GM23338 (cell line): ENCODE measurements at places on chromosomes 2 and 18.
A peak's percentile ranks its signal among the peaks of the same experiment; 100 is the strongest.

DNA sequence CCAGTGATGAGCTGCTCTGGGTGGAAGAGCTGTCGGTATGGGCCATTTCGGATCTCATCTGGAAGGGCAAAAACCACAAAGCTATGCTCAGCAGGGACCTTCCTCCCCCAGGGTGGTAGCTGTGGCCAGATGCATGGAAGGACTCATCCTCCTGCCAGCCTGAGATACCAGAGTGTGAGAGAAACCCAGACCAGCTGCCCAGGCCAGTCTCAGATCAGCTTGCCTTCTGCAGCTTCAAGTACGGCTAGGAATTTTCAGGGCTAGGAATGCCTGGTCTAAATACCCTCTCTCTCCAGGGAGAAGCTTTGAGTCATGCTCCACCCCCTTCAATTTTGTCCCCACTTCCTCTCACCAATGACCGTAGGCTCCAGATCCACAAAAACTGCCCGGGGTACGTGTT lies 1.4 kb upstream of the TUBA4B start:
- DNase-seq, result no peak

DNA sequence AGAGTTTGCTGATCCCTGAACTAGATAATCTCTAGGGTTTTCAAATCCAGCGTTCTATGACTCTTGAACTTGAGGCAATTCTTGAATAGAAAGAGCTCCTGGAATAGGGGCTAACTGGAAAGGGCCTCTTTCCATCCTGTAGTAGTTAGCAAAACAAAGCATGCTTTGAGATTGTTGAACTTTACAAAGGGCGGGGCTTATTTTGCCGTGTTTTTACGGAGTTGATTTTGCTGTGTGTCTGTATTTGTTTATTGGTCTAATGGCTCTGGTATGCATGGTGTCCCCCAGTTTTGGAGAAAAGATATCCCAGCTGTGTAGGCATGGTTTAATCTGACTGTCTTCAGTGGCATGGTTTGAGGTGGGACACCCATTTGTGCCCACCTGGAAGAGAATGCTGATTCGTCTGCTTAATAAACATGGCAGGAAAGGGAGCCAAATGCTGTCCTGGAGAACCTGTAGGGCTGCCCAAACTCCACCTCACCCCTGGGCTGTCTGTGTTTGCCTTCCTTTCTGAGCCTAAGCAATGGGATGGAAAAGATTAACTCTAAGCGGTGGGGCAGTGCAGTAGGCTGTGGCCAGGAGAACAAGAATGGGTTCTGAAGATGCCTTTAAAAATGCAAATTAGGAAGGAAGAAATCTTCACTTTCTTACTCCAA lies 74.1 kb upstream of the FOSL2 start:
- DNase-seq, result no peak

DNA sequence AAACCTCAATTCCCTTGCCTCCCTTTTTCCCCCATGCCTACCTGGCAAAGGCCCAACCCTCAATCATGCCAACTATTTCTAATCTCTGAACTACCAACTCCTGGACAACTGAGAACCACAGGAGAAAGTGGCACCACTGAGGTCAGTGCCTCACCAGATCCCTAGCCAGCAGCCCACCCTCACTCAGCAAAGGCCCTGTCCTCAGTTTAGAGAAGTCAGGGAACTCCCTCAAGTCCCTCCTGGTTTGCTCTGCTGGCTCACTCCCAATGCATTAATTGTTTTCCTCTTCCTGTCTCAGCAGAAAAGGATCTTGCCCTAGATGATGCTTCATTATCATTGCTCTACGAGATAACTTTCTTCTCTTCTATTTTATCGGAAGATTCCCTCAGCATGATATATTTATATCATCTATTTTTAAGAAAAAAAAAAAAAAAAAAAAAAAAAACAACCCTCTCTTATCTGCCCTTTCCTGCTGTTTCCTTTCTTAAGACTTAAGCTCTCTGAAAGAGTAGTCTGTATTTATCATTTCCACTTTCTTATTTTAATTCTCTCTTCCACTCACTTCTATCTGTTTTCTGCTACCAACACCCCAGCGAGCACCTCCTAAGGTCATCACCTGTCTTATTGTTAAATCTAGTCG lies 22.7 kb upstream of the ZBTB14 start:
- DNase-seq, result no peak

DNA sequence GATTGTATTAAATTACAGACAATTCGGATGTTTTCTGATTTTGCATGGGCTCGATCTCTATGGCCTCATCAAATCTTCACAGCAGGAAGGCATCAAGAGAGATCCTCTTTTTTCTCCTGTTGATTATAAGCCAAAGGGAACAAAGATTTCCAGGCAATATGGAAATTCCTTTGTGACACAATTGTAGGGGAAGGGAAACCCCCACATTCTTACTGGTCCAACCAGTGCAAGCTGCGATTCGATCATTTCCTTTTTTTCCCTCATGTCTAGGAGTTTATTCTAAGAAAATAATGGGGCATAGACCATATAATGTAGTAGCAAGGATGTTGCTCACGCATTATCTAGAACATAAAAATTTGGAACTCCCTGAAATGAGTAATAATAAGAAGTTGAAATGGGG lies 87.7 kb downstream of the LYPD6 start:
- peak; percentile 37 for DNase-seq

- no peak for DNase-seq
Measured at GRCh38 chr18:10061566-10062140, 147.8 kb downstream of the VAPA start.

DNA sequence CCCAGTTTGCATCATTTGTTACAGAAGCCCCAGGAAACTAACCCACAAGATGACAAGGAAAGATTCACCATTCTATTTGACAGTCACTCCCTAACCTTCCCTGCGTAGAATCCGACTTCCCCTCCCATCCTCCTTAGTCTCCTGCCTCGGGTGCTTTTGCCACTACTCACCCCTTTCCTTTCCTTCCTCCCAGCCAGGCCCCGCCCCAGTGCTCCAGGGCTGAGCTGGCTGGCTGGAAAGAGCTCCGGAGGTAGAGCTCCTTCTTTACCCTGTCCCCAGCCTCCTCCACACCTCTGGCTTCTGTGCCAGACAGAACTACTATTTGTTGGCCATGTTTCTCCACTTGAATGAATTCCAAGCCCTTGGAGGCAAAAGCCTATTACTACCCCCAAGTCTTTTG lies 317.6 kb upstream of the NCKAP5 start:
- DNase-seq, result no peak

DNA sequence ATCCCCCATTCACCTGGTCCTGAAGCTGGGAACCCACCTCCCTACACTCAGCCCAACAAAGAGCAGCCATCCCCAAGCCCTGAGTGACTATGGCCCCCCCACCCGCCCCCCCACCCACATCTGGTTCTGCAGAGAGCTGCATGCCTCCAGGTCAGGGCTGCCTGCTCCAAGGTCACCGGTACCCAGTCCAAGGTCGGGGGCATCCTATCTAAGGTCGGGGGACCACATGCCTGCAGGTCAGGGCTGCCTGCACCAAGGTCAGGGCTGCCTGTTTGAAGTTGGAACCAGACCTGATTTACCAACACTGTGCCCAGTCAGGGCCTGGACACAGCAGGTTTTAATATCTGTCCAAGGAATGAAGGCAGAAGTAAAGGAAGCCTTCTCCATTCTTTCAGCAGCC lies 66.1 kb upstream of the GPC1 start:
- no peak for DNase-seq

- DNase-seq, result no peak
Measured at GRCh38 chr18:52764316-52764715, 424.3 kb downstream of the DCC start.

DNA sequence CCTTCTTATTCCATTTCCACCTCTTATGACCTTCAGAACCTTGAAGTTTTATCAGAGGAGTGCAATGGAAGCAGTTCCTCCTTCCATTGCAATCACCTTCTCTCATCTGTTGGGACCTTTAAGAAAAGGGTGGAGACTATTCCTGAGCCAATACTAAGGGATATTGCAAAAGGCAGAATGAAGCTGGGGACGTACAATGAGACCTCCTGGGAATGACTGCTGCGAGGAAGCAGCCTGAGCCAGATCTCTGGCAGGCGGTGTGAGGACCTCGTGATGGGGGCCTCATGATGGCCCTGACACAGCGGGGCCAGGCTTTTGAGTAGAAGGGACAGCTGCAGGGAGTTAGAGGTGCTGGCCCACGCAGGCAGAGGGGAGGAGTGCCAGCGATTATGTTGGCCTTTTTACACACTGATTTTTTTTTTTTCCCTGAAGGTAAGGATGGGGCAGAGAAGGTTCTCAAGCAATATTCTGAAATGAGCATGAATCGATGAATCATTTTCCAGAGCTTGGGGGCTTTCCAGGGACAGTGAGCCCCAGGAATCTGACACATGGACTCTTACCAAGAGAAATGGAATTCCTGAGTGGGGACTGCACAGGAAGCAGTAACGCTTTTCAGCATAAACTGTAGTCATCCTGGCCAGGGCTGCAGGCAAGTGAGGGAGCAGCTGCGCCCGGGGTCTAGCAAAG lies 40.0 kb upstream of the LAPTM4A start:
- DNase-seq, result no peak

- DNase-seq, result no peak
Measured at GRCh38 chr2:213420828-213421385, 136.6 kb downstream of the SPAG16 start.

DNA sequence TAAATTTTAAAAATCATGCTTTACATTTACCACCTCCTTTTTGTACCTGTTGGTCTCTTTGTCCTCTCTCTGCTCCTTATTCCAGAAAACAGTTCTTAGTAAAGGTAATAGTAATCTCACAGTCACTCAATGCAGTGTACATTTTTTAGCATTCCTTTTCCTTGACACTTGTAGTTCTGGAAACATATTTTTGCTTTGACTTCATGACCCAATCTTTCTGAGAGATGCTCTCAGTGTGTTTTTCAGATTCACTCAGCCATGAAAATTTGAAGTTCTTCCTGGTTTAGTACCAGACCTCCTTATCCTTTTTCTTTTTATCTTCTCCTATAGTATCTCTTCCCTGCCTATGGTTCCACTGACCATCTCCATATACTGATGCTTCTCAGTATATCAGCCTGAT lies 747.5 kb upstream of the ZEB2 start:
- no peak for DNase-seq

- DNase-seq, result no peak
Measured at GRCh38 chr2:112867701-112868631, 31.4 kb upstream of the IL1B start.

GRCh38 chr2:25570161-25570845 lies 103.1 kb downstream of the DTNB start:
- DNase-seq, result no peak

DNA sequence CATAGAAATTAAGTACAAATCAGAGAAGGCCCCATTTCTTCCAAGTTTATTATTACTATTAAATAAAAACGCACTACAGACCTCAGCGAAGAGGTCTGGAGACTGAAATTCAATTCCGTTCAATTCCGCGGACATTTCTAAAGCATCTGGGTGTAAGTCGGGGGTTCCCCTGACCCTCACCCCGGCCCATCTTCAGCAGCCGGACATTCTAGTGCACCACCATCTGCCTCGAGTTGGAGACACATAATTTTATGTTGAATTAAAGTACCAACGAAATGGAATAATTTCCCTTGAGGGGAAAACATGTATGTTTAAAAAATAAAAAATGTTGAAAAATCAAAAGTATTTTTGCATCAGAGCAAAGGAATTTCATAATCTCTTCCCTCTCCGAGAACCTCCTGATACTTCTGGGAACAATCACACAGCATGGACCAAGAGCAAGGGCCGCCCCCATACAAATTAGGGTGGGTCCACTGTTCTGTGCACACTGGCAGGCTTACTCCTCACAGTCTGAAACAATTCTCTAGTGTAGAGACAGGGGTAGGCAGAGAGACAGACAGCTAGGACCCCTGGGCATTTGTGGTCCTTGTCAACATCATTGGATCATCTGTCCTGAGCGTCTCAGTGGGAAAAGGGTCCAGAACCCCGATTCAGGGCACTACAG lies 29.3 kb downstream of the MBP start:
- no peak for DNase-seq

- DNase-seq, result no peak
Measured at GRCh38 chr2:82852787-82853186, 1606.3 kb downstream of the SUCLG1 start.

GRCh38 chr2:101361121-101361520 lies 26.2 kb downstream of the CREG2 start:
- no peak for DNase-seq

DNA sequence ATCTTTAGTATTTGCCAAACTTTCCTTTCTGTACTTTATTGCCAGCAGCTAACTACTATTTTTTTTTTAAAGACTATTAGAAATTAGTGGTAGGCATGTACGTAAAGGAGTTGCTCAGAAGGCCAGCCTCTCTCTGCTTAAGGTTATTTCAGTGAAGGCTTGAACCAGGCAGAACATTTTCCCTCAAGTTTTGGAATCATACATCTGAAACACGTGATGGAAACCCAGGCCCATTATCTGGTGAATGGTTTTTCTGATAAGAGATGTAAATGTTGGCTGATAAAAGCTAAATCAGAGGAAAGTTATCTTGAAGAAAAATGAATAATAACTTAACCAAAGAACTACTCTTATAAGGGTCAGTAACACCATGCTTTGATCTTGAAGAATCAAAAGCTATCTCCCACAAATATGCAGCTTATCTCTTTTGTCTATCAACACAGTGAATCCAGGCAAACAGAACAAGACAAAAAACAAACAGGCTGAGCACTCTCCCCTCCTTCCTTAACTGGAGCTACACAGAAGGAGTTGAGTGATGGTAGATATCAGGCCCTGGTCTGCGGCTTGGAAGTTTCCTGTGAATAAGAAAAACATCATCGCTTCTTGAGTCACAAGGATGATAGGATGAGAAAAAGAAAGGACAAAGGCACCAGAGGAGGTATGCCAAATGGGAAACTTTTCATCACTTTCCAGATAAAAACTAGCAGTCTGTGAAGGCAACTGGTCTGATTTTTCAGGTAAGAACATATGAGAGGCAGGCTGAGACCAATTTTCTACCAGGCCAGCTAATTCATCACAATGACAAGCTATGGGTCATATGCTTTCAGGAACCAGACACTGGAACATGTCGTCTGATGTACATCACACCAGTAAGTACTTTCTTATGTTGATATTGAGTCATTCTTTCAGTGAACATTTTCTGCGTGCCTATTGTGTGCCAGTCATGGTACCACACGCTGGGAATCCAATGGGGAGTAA lies 88.4 kb upstream of the STK17B start:
- DNase-seq, result no peak

DNA sequence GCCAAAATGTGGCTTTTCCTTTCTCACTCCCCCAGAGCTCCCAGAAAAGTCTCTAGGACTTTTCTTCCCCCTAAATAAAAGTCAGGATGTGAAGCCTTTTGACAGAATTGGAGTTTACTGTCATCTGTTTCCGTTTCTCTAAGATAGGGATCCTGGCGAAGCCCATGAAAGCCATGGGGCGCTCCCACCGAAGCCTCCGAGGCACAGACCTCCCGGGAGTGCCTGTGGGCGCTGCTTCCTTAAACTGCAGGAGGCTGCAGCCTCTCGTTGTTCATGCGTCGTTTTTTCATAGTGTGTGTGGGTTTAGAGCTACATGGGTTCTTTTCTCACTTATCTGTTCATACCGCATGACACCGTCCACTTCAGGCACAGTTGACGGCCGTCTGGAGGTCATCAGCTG lies 56.8 kb downstream of the ASAP2 start:
- DNase-seq, result no peak
